T follicular helper cell (primary cell): ENCODE measurements at places on chromosomes 2 and 18.

DNA sequence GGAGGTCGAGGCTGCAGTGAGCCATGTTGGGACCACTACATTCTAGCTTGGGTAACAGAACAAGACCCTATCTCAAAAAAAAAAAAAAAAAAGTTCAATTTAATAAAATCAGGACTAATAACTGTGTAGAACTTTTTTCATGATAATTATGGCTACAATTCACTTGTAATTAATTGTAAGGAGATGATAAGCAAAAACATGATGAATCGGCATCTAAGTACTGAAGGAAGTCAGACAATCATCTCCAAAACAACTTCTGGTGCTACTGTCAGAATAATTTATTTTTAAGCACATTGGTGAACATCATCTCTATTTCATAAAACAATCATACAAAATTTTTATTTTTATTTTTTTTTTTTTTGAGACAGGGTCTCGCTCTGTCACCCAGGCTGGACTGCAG lies 9.7 kb upstream of the MTHFD2 start:
- DNase-seq, result no peak

- no peak for DNase-seq
Measured at GRCh38 chr2:230749111-230749510, 36.5 kb downstream of the CAB39 start.

GRCh38 chr2:151051574-151052220 lies 210.0 kb downstream of the RBM43 start:
- no peak for DNase-seq

DNA sequence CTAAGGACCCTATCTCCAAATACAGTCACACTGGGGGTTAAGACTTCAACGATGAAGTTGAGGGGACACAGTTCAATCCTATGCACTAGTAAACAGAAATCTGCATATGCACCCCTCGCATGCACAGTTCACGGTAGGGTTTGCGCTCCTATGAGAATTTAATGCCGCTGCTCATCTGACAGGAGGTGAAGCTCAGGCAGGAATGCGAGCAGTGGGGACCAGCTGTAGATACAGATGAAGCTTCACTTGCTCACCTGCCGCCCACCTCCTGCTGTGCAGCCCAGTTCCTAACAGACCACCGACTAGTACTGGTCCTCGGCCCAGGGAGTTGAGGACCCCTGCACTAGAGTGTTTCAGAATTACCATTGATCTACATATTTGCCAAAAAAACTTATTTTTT lies 40.0 kb upstream of the FAHD2A start:
- no peak for DNase-seq

DNA sequence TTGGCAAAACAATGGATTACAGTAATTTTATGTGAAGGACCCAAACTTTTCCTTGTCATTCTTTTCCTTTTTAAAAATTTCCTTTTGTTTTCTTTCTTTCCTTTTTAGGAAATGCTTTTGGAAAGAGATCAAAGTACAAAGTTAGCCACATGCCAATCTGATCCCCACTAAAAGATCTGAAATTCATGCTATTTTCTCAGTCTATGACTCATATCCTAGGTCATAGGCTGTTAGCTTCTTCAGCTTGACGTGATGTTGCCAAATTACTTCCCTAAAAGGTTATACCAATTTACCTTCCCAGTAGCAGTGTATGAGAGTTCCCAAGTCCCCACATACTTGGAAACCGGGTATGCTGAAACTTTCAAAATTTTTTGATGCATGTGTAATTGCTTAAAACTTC lies 355.3 kb downstream of the INSIG2 start:
- DNase-seq, result no peak

- DNase-seq, result no peak
Measured at GRCh38 chr2:16386031-16386430, 279.6 kb downstream of the CYRIA start.

DNA sequence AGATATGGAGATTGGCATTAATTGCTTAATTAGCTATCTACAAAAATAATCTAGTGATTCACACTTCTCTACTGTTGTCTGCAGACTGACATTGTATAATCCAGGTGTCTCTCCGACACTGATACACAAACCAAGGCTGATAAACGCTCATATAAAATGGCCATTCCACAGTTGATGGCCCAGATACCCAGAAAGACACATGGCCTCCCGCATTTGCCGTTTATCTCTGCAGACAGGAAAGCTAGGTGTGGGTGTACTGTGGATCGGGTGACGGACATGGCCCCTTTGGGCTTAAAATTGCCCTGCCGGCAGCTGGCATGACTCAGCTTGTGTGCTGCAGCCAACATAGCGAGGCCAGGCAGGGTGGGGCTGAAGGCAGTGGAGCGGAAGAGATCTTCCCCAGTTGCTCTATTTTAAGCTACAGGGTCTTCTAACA lies 18.5 kb downstream of the PMAIP1 start:
- DNase-seq, result no peak

DNA sequence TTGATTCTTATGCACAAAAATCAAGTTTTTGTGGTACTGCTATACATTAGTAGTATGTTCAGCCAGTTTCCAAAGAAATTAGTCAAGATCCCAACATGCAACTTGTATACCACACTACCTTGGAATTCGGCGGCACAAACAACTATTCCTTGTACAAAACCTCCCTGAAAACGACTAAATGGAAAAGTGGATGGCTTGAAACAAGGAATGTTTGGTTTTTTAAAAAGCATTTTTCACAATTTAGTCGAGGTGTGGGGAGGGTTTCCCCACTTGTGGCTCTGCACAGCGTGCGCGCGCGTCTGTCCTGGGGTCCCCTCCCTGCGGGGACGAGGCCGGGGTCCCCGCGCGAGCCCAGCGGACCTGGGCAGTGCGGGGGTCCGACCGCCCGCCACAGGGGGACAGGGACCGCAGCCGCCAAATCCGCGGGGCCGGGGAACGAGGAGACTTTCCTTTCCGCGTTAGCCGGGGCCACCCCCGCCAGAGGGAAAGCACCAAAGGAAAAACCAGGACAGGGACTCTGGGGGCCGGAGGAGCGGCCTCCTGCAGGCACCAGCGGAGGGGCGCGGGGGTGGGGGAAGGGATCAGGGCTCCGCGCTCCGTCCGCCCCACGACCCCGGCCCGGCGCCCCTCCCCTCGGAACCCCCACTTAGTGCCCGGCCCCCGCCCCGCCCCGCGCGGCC lies 534 bp upstream of the SOCS6 start:
- DNase-seq, result no peak

DNA sequence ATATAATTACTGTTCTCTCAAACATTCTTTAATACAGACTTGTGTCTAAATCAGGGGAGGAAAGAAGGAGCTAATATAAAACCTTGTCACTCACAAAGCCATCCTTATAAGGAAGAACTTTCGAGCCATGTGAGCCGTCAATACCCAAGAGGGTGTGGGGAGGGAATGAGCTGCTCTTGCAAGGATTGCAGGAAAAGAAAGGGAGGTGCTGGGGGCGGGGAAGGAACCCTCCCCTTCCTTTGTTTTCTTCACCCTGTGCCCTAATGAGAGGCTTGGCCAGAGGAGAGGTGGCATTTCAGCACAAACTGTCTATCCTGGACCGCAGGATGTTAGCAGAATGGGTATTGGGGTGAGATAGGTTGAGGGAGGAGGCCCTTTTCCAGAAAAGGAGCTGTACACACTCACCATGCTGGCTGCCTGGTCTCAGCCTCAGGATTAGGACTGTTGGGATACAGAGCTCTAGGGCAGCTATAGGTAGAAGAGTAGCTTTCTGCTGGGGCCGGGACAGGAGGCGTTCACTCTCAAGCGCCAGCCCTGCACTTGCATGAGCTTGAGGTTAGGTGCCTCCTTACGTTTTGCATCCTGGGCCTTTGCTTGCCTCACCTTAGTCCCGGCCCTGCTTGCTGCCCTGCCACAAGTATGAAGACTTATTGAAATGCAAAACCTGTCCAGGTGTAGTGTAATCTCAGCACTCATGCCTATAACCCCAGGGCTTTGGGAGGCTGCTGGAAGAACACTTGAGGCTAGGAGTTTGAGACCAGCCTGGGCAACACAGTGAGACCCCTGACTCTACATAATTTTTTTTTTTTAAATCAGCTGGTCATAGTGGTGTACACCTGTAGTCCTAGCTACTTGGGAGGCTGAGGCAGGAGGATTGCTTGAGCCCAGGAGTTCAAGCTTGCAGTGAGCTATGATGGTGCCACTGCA lies 190.5 kb downstream of the LOXHD1 start:
- DNase-seq, result no peak

DNA sequence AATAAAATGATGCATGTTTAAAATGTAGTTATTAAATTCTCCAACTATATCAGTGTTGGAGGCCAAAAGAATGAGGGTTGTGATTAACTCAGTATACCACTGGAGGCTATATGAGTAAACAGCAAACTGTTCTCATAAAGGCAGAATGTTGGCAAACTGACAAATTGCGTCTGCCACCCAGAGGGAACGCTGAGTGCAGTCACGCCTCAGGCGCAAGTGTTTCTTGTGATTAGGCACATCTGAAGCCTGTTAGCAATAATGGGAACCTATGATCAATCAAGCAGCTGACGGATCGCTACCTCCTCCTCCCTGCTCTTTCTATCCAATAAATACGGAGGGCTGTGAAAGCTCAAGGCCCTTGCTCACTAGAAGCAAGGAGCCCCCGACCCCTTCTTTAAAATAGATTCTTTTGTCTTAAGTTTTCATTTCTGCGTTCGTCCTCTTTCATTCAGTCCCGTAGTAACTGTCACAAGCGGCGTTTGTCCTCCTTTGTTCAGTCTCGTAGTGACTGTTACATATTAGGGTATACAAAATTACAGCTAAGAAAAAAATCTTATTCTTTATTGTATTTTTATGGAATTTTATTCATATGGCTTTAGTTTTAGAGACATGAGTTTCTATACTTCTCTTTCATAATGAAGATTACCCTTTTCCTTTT lies 16.3 kb upstream of the RMND5A start:
- DNase-seq, result no peak
